ENCODE measurements at places on chromosomes 11 and 22.
A peak's percentile ranks its signal among the peaks of the same experiment; 100 is the strongest.

DNA sequence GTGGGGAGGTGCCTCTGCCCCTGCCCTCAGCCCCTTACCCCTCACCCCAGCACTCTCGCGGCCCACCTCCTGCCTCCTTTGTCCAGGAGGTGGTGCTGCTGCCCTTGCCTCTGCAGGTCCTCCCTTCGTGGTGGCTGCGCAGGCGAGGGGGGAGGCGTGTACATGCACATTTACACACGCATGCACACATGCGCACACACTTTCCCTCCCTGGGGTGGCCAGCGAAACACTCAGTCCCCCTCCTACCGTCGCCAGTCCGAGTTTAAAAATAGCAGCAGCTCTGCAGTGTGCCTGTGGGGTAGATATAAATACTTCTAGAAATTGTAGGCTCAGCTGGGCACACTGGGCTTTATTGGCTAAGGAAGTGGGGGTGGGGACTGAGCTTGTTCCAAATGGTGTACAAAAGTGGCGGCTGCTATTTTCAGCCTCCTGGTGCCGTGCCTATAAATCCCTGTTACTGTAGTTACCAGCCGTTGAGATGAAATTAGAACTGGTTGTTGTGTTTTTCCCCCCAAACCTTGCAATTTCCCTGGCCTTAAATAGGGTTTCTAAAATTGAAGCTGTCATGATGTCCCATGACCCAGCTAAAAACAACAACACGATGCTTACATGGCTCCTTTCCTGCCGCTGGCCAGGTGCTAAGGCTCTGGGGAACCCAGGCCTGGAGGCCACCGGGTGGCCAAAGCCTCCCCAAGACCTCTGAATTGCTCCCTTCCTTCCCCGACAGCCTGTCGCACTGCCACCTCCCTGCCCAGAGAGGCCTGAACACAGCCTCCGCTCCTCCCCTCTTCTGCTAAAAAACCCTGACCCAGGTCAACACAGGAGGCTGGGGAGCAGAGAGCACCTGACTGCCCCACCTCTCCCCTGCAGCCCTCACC, 12.4 kb downstream of the PICK1 start:
- no peak for DNase-seq

- peak; percentile 61 for DNase-seq
Measured at GRCh38 chr11:98940913-98941312, 79.8 kb upstream of the CNTN5 start.

GRCh38 chr11:64969209-64969608, 2.7 kb downstream of the MAJIN start:
- no peak for DNase-seq

DNA sequence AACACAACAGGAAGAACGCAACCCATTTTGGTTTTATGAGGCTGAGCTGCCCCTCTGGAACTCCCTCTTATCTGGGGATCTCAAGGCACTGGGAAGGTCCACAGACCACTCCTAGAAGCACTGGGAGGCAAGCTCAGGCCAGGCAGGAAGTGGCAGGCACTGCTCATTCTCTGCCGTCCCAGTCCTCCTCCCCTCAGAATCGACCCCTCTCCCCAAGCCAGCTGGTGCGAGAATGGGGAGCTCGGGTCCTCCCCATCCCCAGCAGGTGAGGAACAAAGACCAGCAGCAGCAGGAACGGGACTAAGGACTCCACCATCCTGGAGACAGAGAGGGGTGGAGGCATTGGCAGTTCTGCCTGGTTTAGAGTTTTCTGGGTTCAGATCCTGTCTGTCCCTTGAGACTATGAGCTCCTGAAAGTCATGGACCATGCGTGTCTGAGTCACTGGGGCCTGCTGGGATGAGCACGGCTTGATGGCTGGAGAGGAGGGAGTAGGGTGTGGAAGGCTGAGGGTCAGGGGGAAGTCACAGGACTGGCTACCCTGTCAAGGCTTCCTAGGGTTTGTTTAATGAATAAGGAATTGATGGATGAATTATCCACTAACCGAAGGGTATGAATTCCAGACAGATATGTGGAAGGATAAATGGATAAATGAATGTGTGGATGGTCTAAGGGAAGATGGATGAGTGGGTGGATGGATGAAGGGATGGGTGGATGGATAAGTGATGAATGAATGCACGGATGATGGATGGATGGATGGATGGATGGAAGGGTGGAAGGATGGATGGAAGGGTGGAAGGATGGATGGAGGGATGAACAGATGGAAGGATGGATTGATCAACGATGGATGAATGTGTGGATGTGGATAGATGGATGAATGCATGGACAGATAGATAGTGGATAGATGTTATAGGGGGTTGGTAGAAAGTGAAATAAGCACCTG, 6.4 kb downstream of the MYEOV start:
- DNase-seq = no peak

- peak; percentile 76 for DNase-seq
Measured at GRCh38 chr11:33636104-33636503, 64.5 kb downstream of the C11orf91 start.

GRCh38 chr11:69434471-69434931, 47.0 kb upstream of the LINC01488 start:
- no peak for DNase-seq

DNA sequence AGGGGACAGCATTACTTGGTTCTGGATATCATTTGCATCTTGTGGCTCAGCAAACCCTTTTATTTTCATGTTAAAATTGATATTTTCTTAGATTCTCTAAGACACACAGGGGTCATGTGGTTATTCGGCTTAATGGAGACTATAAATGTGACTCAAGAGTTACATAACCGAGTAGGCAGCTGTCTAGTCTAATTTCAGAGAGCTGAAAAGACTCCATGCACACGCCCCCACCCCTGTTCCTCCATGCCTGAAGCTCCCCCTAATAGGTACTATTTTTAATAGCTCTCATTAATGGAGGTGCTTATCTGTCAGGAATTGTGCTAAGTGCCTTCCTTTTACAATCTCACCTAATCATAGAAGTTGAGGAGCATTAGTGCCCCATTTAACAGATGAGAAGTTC, 189.2 kb upstream of the ARHGAP20 start:
- no peak for DNase-seq

DNA sequence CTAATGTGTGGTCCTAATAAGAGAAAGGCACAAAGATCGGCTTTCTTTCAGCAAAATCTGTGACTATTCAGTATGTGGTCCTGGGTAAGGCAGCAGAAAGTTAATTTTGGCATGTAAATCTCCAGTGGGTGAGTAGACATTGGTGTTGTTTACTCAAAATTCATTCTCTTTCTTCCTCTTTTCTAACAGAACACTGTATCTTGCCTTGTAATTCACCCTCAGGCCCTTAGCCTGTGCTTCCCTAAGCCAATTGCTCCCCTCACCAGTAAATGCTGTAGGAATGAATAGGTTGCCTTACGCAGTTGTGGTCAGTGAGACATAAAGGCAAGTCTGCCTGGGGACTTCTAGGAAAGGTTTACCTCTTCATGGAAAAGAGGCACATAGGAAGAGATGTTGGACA, 49.9 kb upstream of the PDE3B start:
- no peak for DNase-seq

- DNase-seq = no peak
Measured at GRCh38 chr22:32714458-32715430, 86.8 kb upstream of the TIMP3 start.

- peak; percentile 55 for DNase-seq
Measured at GRCh38 chr11:1234054-1234720, 11.3 kb downstream of the MUC5B start.

DNA sequence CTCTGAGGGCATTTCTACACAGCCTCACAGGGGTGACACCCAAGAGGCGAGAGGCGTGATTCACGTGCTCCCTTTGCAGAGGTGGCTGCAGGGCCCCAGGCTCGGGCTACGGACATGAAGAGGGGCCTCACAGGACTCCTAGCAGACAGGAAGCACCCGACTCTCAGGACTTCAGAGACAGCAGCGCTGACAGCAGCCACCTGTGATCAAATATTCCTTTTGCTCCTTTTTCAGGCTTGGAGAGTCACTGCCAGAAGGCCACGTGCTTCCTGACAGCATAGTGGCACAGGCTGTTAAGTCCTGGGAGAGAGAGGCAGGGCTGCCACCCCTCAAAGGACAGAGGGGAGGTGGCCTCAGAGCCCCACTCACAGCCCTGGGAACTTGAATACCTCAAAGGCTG, 348.9 kb downstream of the CADM1 start:
- no peak for DNase-seq

DNA sequence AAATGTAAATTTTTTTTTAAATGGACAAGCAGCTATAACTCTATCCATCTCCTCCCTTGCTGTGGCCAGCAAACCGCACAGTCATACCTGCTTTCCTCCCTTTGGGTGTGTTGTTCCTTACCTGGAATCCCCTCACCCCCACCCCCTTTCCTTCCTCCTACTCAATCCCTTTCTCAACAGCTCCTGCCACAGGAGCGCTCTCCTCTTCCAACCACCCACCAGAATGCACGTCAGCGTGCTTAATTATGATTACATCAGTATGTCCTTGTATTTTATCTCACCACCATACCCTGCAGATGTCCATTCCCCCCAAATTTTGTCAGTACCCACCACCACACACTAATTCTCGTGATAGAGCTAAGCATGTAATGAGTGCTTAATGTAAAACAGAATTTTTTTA, 60.9 kb upstream of the LMO2 start:
- DNase-seq = no peak

DNA sequence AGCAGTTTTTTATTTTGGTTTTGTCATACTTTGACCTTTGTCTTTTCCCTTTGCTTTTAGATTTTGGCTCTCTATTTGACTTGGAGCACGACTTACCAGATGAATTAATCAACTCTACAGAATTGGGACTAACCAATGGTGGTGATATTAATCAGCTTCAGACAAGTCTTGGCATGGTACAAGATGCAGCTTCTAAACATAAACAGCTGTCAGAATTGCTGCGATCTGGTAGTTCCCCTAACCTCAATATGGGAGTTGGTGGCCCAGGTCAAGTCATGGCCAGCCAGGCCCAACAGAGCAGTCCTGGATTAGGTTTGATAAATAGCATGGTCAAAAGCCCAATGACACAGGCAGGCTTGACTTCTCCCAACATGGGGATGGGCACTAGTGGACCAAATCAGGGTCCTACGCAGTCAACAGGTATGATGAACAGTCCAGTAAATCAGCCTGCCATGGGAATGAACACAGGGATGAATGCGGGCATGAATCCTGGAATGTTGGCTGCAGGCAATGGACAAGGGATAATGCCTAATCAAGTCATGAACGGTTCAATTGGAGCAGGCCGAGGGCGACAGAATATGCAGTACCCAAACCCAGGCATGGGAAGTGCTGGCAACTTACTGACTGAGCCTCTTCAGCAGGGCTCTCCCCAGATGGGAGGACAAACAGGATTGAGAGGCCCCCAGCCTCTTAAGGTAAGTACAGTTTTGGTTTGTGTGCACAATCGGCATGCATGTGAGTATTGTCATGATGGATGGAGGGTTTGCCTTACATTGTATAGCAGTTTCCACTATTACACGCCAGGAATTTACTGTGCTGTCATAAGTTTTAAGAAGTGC, 25.0 kb downstream of the EP300 start:
- no peak for DNase-seq

DNA sequence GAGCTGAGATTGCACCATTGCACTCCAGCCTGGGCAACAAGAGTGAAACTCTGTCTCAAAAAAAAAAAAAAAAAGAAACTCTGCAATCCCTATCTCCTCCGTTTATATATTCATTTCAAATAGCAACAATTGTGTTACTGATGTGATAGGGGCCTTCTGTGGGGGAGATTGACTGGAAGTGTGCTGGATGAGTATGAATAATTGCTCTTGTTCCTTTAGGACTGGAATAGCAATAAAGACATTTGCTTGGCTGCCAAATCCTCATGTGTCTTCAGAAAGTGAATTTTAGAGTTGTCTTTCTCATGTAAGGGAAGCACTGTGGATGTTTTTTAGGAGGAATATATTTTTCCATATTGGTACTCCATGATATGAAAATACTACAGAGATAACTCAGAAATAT, 21.1 kb upstream of the ME3 start:
- no peak for DNase-seq

GRCh38 chr11:35804451-35805040, 139.3 kb upstream of the LDLRAD3 start:
- no peak for DNase-seq

DNA sequence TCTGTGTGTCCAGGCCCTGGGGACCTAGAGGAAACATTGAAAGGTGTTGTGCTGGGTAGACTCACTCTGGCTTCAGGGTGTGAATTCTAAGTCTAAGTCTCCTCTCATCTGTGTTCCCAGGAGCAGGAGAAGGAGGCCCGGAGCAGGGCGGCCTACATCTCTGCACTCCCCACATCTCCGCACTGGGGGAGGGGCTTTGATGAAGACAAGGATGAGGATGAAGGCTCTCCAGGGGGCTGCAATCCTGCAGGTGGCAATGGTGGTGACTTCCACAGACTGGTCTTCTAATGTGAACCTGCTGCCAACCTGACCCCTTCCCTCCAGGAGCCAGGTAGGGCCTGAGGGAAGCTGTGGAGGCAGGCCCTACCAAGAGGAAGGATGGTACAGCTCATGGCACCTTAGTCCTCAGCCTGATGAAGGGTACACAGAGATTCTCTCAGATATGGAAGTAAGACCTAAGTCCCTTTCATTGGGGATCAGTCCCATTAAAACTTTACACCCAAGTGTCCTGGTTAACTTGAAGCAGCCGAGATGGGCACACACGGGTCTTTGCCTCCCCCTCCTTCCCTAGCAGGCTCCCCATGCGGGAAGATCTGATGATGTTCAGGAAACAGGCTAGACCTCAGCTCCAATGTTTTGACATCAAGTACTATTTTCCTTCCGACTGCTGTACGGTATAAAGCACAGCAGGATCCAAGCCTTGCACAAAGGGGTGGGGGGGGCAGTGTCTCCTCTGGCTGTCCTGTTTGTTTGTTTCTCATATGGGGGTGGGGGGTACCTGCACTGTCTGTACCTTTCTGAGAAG, 25.0 kb downstream of the USP35 start:
- DNase-seq = no peak

DNA sequence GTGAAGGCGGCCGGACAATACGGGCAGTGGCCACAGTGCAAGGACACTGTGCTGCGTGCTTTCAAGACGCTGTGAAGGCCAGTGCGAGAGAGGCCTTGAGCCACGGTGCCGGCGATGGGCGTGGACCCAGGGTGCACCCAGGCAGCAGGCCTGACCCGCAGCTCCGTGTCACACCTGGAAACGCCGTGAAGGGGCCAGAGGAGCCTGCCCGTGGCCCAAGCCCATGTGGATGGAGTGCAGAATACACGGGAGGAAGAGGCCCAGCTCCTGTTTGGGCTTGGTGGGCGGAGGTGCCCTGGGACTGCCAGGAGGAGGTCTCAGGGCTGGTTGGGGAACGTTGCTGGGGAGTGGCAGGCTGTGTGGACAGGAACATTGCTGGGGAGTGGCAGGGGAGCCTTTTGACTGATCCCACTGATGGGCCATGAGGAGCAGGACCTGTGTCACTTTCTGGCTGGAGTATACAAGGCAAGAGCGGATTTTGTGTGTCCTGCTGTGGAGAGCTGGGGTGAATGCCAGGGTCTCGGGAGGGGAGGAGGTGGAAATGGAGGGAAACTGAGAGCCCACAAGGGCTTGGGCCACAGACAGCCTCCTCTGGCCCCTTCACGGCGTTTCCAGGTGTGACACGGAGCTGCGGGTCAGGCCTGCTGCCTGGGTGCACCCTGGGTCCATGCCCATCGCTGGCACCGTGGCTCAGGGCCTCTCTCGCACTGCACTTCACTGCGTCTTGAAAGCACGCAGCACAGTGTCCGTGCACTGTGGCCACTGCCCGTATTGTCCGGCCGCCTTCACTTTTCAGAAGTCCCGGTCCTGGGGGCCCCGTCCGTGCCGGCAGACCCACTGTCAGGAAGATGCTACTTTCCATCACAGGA, 925.4 kb downstream of the BRD1 start:
- peak; percentile 23 for DNase-seq
